ENCODE measurements at places on chromosomes 12 and 14.

GRCh38 chr14:76267322-76268046 lies 108.5 kb upstream of the ESRRB start:
- peak; percentile 20 for DNase-seq

- DNase-seq: no peak
Measured at GRCh38 chr14:65794674-65795279, 382.2 kb downstream of the FUT8 start.

DNA sequence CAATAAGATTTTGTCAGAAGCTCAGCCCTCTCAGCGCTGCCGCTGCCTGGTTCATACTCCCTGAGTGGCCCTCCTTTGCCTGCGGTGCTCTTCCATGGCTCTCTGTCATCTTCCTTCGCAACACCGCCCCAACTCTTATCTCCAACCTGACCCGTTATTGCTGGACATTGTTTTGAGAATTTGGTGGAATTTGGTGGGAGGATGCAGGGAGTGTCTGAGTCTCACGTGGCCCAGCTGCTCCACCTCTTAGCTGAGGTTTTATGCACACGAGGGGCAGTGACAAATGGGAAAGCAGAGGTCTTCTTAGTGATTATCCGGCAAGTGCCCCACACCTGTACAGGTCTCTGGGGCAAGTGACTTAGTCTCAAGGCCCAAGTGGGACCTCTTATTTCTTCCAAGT lies 97.5 kb upstream of the RPH3A start:
- no peak for DNase-seq

DNA sequence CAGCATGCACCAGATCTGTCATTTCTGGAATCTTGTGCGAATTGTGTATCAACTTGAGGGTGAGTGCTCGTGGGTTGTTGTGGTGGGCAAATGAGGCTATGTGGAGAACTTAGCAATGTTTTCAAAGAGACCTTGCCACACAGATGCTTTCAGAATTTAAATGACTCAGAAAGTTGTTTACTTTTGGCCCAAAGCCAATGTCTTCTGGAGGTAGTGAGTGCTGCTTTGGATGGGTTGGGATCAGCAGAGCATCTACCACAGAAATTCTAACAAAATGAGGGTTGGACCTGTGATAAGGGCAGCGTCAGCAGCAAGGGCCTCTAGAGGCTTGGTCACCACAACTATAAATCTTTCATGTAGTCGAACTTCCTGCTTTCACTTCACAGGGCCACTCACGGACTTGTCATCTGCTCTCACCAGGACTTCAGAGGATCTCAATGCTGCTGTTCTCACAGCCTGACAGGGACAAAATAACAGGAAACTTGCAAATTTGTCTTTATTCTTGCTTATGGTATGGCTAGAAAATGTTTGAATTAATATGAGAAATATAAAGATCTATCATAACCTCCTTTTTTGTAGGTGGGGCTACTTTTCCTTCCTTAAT lies 111.4 kb downstream of the DACT1 start:
- peak; percentile 78 for DNase-seq

DNA sequence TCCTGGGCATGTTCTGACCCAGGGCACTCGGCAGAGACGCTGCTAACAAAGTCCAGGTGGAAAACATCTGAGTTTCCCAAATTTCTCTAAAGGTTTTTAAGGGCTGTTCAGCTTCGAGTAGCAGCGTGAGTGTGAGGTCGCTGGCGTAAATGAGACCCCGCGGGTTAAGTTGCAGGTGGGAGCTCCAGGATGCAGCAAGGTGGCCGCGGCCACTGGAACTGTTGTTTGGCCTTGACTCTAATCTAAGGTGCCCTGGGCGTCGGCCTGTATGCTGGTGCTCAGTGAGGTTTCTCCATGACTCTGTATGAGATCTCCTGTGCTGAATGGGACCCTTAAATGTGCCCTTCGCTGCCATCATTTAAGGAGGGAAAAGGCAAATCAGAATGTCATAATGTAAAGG lies 50.7 kb downstream of the ELK3 start:
- no peak for DNase-seq

DNA sequence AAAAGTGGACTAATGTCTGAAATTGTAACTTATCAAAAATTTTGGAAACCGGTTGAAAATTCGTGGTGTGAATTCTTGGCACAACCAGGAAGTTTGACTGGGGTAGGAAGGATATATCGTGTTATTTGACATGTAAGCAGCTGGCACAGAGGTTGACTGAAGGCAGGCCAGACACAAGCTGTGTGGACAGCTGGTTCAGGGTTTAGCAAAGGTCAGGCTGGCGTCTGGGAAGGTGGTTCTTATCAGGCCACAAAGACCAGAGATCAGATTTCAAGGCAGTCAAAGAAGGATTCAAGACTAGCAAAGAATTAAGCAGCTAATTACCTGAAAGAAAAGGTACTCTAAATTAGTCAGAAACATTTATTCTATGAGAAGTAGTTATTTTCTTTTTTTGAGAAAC lies 450.2 kb upstream of the MDGA2 start:
- DNase-seq: no peak

GRCh38 chr12:26340649-26341048 lies 145.3 kb downstream of the SSPN start:
- peak; percentile 9 for DNase-seq

- DNase-seq: no peak
Measured at GRCh38 chr14:88060576-88060975, 55.6 kb downstream of the GPR65 start.

DNA sequence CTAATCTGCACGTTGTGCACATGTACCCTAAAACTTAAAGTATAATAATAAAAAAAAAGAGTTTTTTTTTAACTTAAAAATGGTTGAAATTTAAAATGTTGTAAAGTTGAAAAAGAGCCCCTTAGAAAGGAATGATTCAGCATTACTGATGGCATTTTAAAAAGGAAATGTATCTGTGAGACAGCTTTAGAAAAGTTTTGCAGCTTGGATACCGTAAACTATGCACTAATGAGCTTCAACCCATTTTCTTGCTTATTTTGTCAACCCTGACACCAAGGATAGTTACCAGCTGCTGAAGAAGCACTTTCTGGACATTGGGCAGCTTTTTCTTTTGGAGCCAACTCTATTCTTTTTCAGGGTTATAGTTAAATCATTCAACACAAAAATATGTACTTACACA lies 4.3 kb downstream of the BICD1 start:
- no peak for DNase-seq

- no peak for DNase-seq
Measured at GRCh38 chr14:68506645-68507419, 286.0 kb downstream of the ZFP36L1 start.

DNA sequence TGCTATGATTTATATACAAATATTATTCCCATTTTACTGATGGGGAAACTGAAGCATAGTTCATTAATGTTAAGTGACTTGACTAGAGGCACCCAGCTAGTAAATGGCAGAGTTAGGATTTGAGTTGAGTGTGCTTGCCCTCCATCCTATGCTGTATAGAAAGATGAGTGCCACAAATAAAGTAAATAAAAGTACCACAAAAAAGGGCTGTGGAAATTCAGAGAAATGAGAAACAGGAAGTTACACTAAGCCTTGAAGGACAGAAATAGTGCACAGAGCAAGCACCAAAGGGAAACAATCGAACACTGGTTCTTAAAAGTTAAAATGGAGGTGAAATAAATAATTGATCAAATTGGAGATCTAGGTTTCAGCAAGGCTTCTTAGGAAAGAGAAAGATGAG lies 9.2 kb upstream of the ABCD2 start:
- DNase-seq: peak; percentile 4

- no peak for DNase-seq
Measured at GRCh38 chr12:27607591-27607990, 83.6 kb downstream of the PPFIBP1 start.

- DNase-seq: no peak
Measured at GRCh38 chr14:95408731-95409476, 89.2 kb upstream of the CLMN start.

GRCh38 chr12:27424631-27425230 lies 21.8 kb upstream of the SMCO2 start:
- DNase-seq: peak; percentile 79

DNA sequence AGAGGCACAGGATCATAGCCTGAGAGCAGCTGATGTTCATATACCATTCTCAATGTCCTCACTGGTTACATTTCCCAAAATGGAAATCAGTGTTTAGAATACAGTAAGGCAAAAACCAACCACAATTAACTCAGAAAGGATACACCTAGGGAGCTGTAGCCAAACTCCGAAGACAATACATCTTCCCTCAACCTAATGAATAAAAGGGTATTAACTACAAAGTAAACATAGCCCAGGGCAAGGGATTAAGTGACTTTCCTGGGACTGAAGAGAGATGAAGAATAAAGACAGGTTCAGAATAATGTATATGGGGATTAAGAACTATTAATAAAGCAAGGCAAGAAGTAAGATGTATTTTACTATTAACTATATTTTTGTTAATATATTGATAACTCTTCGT lies 79.5 kb downstream of the RPS29 start:
- DNase-seq: no peak

GRCh38 chr14:51201890-51202289 lies 38.2 kb upstream of the TMX1 start:
- no peak for DNase-seq

- DNase-seq: no peak
Measured at GRCh38 chr14:53952533-53952932, 4.1 kb downstream of the BMP4 start.

- DNase-seq: no peak
Measured at GRCh38 chr14:68840454-68840853, 47.6 kb upstream of the ZFP36L1 start.

DNA sequence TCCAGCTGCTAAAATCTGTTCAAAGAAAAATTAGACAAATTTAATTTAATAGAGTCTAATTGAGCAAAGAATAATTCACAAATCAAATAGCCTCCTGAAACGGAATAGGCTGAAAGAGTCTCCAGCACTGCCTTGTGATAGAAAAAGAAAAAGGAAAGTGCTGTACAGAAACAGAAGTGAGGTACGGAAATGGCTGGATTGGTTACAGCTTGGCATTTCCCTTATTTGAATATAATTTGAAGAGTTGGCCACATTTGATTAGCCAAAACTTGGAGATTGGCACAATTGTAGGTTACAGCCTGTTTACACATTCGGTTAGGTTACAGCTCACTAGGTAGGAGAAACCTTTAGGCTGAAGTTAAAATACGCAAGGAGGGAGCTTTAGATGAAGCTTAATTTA lies 24.8 kb upstream of the PCED1B start:
- DNase-seq: no peak

DNA sequence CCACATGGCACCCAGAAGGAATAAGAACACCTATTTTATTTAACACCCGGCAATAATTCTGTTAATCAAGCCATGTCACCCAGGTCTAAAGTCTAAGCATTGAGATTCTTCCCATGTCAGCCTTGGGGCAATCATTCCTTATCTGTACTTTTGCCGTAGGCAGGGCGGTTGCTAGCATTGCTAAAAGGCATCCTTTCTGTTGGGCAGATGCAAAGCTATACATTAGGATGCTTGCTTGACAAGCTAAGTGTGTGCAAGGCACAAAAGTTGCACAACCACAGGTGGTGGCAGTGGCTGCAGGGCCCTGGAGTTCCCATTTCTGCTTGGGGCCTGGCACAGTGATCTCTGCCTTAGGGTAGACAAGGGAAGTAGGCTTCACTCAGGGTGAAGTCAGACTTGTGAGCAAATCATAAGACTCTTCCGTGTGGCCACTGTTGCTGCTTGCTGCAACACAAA lies 12.5 kb upstream of the GALNT6 start:
- DNase-seq: peak; percentile 63

- peak; percentile 80 for DNase-seq
Measured at GRCh38 chr12:95173392-95174251, 43.6 kb downstream of the FGD6 start.

- DNase-seq: no peak
Measured at GRCh38 chr12:77728018-77728417, 102.7 kb upstream of the NAV3 start.

- DNase-seq: no peak
Measured at GRCh38 chr14:54475911-54476310, 12.9 kb downstream of the GMFB start.

DNA sequence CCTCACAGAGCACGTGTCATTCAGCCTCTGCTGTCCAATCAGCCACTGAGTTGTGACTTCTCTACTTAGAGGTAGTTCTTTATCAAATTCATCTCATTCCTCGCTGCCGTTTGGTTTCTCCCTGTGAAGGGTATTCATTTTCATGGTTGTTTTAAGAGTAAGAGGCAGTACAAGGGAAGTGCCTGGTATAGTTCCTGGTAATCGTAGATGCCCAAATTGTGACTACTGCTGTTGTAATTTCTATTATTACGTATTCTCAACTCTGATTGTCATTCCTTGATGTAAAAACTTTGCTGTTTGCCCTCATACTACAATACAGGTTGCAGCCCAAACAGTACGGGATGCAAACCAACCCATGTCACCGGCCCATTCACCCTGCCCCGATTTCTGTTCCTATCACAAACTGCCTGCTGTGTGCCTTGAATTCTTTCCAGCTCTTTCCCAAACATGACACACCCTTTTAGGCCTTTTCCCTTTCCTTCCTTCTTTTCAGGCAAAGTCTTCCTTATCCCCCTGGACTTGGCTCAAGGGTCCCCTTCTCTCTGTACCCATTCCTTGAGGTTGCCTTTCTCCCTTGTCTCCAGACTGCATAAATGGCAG lies 93.0 kb downstream of the SLC25A47 start:
- DNase-seq: no peak

DNA sequence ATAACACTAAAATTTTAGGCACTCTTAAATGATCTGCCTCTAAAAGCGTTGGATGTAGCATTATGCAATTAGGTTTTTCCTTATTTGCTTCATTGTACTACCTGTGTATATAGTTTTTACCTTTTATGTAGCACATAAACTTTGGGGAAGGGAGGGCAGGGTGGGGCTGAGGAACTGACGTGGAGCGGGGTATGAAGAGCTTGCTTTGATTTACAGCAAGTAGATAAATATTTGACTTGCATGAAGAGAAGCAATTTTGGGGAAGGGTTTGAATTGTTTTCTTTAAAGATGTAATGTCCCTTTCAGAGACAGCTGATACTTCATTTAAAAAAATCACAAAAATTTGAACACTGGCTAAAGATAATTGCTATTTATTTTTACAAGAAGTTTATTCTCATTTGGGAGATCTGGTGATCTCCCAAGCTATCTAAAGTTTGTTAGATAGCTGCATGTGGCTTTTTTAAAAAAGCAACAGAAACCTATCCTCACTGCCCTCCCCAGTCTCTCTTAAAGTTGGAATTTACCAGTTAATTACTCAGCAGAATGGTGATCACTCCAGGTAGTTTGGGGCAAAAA lies 4.1 kb downstream of the CDKN1B start:
- DNase-seq: peak; percentile 40

GRCh38 chr14:73973497-73973896 lies 23.4 kb downstream of the COQ6 start:
- DNase-seq: peak; percentile 20

- no peak for DNase-seq
Measured at GRCh38 chr14:87526731-87527130, 466.3 kb downstream of the GALC start.

- DNase-seq: no peak
Measured at GRCh38 chr12:109731806-109732205, 18.2 kb downstream of the FAM222A start.

GRCh38 chr14:100114109-100114765 lies 45.2 kb downstream of the DEGS2 start:
- DNase-seq: no peak

- DNase-seq: no peak
Measured at GRCh38 chr12:101174541-101174940, 35.5 kb downstream of the SLC5A8 start.

Measured in hematopoietic multipotent progenitor cell treated with erythropoietin and hydrocortisone succinate and interleukin-3 and kit ligand, for 6 days (in vitro differentiated cells).